ENCODE measurements at places on chromosomes 7 and 10.

GRCh38 chr7:37095122-37095521 lies 353.5 kb downstream of the ELMO1 start:
- no peak for DNase-seq

- no peak for DNase-seq
Observed at GRCh38 chr7:83142365-83142764, 20.3 kb downstream of the PCLO start.

- no peak for DNase-seq
Observed at GRCh38 chr10:116470071-116470470, 42.4 kb downstream of the PNLIPRP3 start.

DNA sequence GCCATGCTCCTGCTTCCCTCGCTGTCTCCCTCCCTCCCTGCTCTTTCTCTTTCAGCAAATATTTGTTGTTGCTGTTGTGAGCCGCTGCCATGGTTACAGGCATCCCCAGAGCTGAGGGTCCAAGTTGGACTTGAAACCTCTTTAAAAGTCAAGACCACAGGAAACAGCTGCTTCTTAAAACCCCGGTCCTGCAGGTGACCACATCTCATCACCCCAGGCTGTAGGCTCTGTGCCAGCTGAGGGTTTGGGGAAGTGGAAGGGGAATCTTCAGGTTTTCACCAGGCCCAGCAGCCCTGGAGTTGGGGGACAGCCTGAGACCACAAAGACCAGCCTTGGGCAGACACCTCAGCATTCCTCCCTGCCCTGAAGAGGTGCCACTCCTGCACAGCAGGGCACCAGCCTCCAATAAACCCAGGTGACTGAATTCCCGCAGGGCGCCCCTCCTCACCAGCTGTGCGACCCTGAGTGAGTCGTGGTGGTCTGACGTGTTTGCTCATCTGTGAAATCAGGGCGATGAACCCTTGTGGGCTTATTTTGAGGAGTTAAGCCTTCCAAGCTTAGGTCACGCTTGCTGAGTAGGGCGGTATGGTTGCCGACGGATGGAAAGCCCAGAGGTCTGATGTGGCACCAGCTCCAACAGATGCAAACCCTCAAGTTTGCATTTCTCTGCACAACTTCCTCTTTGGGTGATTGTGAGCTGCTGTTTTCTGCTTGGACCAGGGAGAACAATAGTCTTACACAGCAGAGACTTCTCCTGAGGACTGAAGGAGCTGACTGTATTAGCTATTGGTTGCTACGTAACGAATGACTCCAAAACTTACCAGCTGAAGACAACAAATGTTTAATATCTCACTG lies 24.8 kb downstream of the NPTX2 start:
- DNase-seq, result no peak

DNA sequence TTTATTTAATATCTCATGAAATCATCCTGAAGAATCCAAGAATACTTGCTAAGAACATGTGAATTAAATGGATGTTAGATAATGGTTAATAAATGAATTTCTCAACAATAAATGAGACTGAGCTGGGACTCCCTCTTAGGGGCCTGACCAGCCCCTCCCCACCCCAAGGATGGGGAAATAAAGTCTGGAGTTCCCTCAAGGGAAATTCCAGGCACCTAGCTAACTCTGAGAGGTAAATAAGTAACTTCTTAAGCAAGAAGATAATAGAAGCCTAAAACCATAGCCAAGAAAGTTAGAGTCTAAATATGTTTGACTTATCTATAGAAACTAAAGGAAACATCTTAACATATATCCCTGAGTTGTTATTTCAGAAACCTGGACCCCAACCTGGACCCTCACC lies 32.2 kb upstream of the PPP1R9A start:
- DNase-seq, result no peak

GRCh38 chr7:101558742-101559325 lies 70.3 kb downstream of the MYL10 start:
- no peak for DNase-seq

GRCh38 chr10:89266721-89267453 lies 15.3 kb upstream of the LIPA start:
- no peak for DNase-seq

DNA sequence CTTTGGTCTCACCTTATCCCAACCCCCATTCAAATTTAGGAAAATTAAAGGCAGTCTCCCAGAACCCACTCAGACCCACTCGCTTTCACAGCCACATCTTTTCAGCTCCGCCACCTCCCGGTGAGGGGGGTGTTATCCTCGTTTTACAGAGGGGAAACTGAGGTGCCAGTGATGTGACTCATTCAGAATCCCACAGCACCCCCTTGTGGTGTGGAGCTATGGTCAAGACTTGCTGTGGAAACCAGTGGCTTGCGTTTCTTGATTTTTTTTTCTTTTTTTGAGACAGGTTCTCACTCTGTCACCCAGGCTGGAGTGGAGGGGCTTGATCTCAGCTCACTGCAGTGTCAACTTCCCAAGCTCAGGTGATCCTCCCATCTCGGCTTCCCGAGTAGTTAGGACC lies 27.6 kb downstream of the SLC35G1 start:
- DNase-seq, result peak; percentile 53
